Left renal cortex interstitium (tissue), 4 donors: ENCODE measurements at places on chromosomes 4 and X.

DNA sequence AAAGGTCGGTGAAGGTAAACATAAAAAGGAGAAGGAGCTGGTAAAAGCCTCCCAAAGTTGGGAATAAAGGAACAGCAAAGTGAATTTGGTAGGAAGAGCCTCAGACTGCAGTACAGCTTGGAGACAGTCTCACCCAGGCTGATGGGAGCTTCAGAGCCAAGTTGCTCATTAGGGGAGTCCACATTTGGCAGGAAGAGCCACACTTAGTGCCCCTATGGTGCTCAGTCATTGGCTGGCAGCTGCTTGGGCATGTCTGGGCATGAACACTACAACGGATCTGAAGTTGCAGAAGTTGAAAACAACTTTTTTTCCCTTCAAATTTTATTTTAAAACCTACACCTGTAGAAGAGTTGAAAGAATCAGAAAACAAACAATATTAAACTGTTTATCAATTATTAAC lies 2497.3 kb downstream of the ARAP2 start:
- no peak for DNase-seq

DNA sequence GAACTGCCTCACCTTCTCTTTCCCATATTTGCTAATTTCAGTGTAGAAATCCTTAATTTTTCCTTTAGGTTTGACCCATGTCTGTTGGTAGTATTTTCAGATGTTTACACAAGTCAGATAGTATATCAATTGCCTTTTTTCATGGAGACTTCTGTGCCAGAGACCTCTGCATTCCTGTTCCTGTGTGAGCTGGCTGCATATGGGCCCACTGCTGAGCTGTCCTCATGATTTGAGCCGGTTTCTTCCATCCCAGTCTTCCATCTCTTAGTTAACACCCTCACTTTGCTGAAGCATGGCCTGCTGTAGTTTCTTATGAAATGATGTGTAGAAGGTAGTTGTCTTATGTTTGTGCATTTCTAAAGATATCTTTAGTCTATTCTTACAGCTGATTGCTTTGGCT lies 40.0 kb downstream of the CDS1 start:
- no peak for DNase-seq

- no peak for DNase-seq
Observed at GRCh38 chr4:15333692-15334633, 93.9 kb upstream of the C1QTNF7 start.

DNA sequence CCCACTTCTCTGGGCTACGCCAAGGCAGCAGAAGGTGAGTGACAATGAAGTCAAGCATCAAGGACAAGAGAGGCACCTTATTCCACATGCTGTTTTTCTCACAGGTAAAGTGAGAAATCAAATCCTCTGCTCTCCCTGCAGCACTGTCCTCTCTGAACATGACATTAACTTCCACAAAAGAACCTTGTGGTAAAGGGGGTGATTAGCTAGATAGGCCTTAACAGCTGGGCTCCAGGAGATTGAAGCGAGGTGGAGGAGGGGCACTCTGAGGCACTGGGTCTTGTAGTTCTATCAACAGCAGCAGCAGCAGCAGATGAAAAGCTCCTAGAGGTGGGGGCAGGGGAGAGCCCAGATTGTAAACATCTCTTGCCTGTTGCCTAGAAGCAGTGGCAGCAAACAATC lies 96.8 kb upstream of the CXXC4 start:
- no peak for DNase-seq

GRCh38 chrX:23668335-23668734 lies 1.0 kb downstream of the PRDX4 start:
- DNase-seq: no peak

- DNase-seq: no peak
Observed at GRCh38 chr4:32022071-32022470, 1301.9 kb downstream of the PCDH7 start.

DNA sequence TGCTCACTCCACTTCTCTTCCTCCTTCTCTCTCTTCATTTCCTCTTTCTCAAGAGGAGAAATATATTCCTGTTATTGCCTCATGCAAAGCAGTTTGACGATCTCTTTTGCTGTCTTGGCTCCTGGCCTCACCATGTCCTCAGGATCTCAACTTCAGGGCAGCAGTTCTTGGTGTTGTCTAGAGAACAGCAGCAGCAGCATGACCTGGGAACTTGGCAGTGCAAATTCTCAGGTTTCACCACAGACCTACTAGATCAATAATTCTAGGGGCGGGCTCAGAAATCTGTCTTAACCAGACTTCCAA lies 193.4 kb upstream of the EDNRA start:
- DNase-seq: no peak

DNA sequence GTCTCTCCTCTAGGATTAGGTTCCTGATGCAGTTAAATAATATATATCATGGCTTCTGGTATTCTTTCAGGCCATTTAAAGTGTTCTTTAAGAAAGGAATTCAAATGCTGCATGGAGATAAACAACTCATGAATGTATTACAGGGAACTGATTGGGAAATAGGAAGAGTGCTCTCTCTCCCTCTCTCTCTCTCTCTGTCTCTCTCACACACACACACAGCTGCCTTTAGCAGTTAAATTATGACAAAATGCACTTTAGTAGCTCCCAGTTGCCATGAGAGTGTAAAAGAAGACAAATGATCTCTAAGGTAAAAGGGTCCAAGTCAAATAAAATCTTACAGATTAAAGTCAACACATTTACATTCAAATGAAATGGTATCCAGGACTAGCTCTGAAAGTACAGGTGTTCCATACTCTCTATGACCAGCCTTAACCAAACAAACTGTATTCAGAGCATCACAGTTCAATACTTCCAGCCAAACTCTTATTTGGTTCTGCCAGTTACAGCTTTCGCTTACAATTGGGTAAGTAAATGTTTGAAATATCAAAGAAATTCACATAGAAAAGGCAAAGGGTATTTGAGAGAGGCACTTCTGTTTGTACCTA lies 94.7 kb upstream of the CXXC4 start:
- no peak for DNase-seq

GRCh38 chr4:169098532-169098931 lies 88.5 kb upstream of the CBR4 start:
- no peak for DNase-seq

DNA sequence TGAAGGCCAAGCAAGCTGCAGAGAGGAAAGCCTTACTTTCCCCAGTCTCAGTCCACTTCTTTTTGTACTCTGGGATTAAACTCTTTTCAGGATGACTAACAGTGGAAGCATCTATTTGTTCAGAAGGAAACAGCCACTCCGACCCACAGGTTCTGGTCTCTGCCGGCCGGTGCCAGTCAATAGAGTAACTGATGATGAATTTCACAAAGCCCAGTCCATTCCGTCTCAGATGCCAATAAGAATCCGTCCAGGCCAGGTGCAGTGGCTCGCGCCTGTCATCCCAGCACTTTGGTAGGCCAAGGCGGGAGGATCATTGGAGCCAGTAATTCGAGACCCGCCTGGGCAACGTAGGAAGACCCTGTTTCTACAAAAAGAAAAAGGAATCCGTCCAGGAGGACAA lies 58.5 kb upstream of the HELT start:
- no peak for DNase-seq
